ENCODE measurements at places on chromosomes 5 and 9.

GRCh38 chr5:170865622-170866021, 3.8 kb downstream of the RANBP17 start:
- no peak for DNase-seq

DNA sequence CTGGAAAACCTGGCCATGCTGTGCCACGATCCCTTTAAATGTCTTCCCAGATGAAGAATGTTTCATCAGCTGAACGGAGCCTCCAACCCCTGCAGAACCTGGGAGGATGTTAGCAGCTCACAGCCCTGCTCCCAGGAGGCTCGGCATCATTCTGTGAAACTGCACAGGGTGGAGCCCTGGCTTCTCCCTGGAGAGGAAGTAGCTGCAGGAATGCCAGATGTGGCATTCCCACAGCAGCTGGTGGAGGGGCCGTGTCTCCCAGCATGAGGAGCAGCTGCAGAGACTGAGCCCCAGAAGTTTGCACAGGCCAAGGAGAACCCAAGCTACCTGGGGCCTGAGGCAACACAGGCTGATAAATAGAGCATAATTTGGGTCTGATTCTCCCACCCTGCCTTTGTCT, 165.8 kb upstream of the MAP3K1 start:
- DNase-seq, result no peak

- no peak for DNase-seq
These were observed 6.9 kb upstream of the NDUFB6 start for GRCh38 chr9:32579706-32580331.

DNA sequence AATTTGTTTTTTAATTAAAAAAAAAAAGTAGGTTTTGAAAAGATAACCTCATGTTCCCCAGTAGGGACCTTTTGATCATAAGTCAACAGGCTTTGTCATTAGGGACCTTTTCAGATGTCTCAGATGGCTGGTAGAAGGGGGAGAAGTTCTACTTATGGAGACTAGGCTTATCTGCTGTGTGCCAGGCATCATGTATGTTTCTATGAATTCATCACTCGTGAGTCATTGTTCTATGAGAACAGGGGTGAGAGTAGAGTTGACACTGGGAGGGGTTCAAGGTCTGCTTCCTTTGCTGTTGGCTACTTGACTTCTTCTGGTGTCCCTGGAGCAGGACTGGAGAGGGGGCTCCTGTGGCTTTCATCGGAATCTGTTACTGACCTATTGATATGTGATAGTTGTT, 138.8 kb downstream of the KDM4C start:
- DNase-seq, result no peak

DNA sequence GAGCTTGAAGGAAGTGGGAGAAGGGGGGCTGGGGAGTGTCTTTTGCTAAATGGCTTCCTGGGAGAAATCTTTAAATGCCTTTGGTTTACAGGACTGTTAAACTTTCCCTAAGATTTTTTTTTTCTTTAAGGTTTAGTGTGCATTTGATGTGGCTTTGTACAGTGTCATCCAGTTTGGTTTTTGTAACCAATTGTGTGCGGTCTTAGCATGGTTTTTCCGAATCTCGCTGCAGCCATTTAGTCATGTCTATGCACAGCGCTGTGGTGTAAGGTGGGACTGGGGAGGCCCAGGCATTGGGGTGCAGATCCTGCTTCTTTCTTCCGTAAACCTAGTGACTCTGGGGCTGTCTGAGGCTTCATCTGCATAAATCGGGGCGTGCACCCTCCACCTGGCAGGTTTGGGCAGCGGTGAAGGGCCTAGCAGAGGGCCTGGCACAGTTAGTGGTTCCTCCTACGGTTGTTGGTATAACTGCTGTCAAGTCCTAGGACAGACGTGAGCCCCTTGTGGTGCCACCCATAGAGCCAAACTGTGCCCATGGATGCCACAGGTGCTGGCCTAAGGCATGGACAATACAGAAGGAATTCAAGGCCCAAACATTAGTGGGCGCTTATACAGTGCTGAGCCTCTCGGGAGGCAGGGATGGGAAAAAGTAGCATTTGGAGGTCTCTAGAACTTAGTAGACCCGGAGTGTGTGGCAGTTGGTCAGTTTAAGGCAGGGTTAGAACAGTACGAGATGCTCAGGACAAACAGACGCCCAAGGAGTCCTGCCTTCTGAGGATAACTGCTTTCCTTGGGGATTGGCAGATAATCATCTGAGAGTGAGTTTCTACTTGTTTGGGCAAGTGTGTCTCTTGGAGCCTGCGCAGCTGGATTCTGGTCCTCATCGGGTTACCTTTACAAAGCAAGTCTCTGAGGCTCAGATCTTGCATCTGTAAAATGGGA, 1.5 kb downstream of the PRRC2B start:
- no peak for DNase-seq

GRCh38 chr9:13485068-13485596, 205.6 kb upstream of the MPDZ start:
- DNase-seq, result no peak

- DNase-seq, result no peak
These were observed 30.4 kb downstream of the SEMA5A start for GRCh38 chr5:9515436-9515835.

DNA sequence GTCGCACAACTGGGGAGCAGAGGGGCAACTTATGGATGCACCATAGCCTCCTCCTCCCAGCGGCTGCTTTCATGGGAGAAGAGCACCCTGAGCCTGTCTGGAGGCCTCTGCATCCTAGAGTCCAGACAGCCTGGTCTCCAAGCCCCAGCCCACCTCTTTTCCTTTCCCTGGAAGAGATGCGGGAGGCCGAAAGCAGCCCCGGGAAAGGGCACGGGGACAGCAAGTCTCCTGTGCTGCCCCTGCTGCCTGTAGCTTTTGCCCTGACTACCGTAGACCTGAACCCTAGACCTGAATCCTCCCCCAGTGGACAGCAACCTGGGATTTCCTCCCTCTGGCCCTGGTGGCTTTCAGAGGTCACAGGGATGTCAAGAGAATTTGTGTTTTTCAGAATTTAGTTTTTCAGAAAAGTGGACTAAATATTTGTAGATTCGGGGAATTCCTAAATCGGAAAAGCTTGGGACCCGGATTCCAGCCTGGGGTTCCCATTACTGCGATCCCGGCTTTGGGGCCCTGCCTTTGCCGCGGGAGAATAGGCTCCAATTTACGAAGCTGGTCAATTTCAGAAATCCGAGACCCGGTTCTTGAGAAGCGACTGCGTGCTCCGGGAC, 4.3 kb upstream of the PITX1 start:
- no peak for DNase-seq

- DNase-seq, result no peak
These were observed 13.3 kb downstream of the CORO2A start for GRCh38 chr9:98178874-98179850.

DNA sequence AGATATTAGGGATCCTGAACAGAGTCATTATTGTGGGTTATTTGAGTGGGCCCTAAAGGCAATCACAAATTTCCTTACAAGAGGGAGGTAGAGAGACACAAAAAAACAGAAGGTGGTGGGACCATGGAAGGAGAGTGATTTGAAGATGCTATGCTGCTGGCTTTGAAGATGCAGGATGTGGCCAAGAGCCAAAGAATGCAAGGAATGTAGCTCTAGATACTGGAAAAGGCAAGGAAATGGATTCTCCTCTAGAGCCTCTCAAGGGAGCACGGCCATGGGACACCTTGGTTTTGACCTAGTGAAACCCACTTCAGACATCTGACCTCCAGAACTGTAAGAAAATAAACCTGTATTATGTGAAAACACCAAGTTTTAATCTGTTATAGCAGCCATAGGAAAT, 53.8 kb downstream of the TTC39B start:
- DNase-seq, result no peak
